ENCODE measurements at places on chromosomes 1 and 21.

- no peak for DNase-seq
Measured at GRCh38 chr1:213345621-213346020, 294.6 kb downstream of the RPS6KC1 start.

DNA sequence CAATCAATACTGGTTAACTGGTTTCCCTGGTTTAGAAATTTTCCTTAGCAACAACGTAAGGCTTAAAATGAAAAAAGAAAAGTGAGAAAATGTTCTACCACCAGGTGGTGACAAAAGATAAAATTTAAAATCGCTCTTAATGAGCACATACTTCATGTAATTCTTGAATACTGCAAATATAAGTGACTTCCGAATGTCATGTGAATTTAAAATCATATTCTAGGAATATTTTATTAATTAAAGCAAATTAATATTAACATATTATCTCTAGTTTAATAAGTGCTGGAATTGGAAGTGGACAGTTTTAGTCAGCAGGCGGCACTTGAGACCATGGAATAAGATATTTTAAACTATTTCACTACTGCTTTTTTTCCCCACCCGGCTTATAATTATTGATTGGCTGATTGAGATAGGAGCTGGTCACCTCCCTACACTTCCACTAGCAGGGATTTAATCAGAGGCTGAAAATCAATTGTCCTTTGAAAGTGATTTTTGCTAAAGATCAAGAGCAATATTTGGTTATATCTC lies 5.0 kb upstream of the ADAMTS1 start:
- DNase-seq, result no peak

GRCh38 chr1:3027611-3028371 lies 6.5 kb downstream of the ACTRT2 start:
- DNase-seq, result no peak

DNA sequence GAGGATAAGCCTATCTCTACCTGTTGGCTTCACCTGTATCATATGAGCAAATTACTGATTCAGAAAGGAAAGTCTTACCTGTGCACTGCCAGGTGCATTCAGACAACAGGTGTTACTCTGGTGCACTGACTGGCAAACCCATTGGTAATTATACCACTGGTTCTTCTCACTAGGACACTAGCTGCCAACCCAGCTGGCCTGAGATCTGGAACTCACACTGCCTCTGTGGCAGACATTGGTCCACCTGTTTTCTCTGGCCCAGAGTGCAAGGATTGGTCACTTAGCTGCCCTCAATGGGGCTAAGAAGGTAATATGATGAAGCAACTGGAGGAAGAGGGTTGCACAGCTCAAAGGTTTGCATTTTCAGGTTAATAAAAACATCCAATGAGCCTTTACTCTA lies 140.2 kb upstream of the DNAH14 start:
- DNase-seq, result no peak

GRCh38 chr1:154837672-154838171 lies 32.4 kb downstream of the KCNN3 start:
- no peak for DNase-seq

DNA sequence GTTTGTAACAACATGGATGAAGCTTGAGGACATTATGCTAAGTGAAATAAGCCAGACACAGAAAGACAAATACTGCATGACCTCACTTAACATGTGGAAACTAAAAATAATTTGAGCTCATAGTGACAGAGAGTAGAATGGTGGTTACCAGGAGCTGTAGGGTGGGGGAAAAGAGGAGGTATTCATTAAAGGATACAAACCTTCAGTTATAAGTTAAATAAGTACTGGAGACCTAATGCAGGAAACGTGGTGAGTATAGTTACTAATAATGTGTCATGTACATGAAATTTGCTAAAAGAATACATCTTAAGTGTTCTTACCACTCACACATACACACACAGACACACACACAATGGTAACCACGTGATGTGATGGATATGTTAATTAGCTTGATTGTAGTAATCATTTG lies 86.7 kb downstream of the NGF start:
- DNase-seq, result no peak

DNA sequence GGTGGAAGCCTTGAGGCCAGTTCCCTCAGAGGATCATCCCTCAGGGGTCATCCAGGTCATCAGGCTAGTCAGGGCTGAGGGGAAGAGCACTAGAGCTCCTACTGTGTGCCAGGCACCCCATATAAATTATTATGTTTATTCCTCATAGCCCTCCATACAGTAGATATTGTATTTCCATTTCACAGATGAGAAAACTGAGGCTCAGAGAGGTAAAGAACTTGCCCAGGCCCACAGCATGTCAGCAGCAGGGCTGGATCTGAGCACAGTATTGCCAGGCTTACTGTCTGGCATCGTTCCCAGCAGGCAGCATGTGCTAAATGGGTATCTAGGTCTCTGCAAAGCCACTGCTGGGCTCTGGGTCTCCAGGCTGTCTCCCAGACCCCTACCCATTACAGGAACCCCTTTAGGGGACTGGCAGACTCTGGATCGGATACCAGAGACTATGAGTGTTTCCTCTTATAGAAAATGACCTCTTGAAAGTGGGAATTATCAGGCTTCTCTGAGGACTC lies 153.3 kb downstream of the PTPRU start:
- no peak for DNase-seq

GRCh38 chr1:11782127-11782708 lies 20.2 kb downstream of the C1orf167 start:
- no peak for DNase-seq

DNA sequence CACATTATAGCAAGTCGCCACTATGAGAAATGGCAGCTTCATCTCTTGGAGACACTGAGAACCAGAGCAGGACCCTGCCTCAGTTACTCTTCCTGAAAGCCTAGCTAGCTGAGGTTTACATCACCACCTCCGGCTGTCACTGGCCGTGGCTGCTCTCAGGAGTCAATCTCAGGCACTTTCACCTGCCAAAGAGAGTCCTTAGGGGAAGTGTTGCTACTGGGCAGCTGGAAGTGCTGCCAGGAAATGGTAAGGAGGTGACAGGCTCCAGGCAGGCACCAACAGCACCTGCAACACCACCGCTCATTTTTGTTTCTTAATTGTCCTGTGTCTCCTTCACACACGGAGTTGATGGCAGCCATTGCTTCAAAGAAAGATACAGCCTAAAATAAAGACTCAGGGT lies 92.5 kb downstream of the DSCAM start:
- no peak for DNase-seq

DNA sequence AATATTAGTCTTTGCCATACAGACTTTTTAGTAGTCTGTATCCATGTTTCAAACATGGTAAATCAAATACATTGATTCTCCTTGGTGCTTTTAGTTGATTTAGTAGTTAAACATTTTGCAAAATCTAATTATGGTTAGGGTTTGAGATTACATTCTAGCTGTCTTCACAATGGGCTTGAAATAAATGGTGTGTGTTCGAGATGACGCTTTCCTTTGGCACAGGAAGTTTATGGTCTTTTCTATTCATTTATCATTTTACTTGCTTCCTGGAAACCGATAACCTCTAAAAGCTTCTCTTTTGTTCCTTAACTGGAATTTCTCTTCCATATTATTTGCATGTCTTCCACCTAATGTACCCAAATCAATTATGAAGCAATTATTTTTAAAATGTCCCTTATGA lies 38.4 kb downstream of the ZP4 start:
- DNase-seq, result no peak

DNA sequence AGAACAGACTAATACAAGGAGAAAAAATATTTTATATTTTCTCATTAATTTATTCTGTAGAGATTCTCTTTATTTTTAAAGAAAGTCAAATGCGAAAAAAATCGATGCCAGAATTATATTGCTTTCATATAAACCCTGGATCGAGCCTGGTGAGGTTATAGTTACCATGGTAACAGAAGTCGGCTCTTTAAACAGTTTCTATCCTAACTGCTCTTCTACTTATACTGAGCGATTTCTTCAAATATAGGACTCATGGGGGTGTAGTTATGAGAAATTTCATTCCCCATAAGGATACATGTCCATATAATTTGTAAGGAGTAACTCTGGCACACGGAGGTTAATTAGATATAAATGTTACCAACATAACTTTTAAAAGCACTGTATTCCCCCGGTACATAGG lies 973.5 kb upstream of the NCAM2 start:
- no peak for DNase-seq

- DNase-seq, result peak; percentile 45
Measured at GRCh38 chr1:17759114-17759513, 4.0 kb downstream of the ACTL8 start.

- no peak for DNase-seq
Measured at GRCh38 chr1:14845851-14846250, 247.4 kb downstream of the KAZN start.

GRCh38 chr1:34761176-34761761 lies 1.7 kb downstream of the GJB4 start:
- no peak for DNase-seq

DNA sequence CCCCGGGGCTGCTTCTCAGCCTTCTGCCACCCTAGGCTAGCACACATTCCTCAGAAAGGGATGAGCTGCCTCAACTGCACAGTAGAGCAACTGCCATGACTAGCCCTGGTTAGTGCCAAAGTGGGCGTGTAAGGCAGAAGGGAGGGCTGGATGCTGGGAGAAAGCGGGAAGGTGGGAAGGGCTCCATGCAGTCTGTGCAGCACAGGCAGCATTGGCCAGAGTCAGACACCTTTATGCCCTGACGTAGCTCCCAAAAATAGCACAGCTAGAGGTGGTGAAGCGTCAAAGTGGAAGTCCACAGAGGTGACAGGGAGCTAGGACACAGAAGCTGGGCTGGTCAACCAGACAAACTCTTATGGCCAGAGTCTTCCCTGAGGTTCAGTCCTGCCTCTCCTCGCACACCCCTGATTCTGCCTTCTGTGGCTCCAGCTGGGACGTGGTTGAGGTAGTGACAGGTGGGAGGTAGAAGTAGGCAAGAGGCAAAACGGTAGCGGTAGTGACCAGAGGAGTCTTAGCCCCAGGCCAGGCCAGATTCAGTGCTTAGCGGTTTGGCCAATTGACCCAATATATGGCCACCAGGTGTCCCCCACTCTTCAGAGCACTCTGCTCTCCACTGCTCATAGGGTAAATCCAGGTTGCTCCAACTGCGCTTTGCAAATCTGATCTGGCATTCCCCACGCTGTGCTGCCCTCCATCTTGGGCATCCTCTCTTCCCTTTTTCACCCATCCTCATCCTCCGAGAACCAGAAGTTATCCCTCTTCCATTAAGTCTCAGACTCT lies 45.6 kb downstream of the DDX20 start:
- no peak for DNase-seq

GRCh38 chr1:31529999-31530684 lies 46.2 kb upstream of the TINAGL1 start:
- no peak for DNase-seq

DNA sequence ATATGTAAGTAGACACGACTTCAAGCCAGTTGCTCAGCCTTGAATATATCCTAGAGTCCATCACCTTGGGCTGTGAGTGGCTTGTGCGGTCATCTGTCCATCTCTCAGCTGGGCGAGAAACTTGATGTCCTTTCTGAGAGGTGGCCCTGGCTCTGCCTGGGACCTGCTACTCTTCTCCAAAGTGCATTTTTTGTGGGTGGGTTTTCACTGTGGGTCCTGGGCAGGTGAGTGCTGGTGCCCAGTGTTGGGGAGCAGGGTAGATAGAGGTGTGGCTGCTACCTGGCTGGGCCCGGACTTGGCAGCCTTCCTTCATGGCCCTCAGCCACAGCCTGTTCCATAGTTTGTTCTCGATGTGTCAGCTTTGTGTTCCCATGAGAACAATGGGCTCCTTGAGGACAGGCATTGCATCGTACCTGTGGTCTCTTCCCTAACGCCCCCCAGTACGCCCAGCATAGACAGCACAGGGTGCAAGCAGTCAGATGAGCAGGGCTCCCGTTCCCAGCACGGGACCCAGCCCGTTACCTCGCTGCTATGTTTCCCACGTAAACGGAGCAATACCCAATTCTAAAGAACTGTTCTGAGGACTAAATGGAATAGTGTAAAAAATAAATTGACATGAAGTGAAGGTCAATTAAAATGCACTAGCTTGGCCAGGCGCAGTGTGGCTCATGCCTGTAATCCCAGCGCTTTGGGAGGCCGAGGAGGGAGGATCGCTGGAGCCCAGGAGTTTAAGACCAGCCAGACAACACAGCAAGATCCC lies 877 bp upstream of the SLX9 start:
- DNase-seq, result no peak

GRCh38 chr1:78651241-78651640 lies 1.6 kb downstream of the IFI44 start:
- DNase-seq, result peak; percentile 10

DNA sequence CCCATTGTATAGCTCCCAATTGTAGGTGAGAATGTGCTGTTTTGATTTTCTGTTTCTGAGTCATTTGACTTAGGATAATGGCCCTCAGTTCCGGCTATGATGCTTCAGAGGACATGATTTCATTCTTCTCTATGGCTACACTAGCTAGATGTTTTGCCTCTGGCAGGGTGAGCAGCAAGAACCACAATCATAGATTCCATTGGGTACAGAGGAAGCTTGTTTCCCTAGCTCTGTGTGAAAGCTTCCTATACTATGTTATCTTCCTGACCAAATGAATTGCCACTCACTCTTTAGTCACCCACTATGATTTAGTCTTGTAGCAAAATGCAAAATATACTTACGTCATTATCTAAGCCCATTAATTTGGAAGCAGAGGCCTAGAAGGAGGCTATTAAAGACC lies 616.3 kb downstream of the PLA2G4A start:
- DNase-seq, result no peak

DNA sequence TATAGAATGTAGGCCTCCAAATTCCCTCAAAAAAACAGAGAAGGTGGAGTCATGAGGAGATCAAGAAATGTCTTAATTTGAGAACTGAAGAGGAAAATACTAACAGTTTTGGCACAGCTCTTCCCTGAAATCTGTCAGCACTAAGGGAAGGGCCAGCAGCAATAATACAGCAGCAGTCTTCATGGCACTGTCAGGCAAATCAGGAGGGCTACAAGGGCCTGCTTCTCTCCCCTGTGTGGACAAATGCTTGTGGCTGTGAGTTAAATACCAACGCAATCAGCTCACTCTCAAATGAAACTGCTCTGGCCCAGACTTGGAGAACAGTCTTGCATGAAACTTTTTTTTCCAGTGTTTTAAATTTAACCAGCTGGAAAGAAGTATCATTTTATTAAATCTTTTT lies 20.5 kb upstream of the CNN3 start:
- DNase-seq, result no peak

DNA sequence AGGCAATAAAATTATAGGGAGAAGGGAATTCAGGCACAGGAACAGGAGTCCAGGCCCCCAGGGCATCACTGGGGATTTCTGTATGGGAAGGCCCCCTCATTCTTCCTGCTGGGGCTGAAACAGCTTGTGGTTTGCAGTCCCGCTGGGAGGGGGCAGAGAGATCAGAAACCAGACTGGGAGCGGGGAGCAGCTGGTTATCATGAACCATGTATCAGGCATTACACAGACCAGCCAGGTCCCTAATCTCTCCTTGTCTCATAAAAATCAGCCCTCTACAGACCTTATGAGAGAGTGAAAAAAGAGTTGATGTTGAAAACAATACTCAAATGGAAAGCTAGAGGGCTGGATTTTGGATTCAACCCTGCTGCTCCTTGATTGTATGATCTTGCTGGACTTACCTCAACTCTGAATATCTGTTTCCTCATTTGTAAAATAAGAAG lies 93.4 kb upstream of the F3 start:
- no peak for DNase-seq

- DNase-seq, result no peak
Measured at GRCh38 chr1:85244271-85245061, 15.0 kb downstream of the C1orf52 start.

- no peak for DNase-seq
Measured at GRCh38 chr1:201394591-201394990, 4.5 kb downstream of the LAD1 start.

Measured in stimulated activated CD4-positive, alpha-beta T cell treated with anti-CD3 and anti-CD28 coated beads, Interleukin-2, amount 100 ng/mL, for 24 hours (primary cell).